ENCODE measurements at places on chromosomes 4 and X.

DNA sequence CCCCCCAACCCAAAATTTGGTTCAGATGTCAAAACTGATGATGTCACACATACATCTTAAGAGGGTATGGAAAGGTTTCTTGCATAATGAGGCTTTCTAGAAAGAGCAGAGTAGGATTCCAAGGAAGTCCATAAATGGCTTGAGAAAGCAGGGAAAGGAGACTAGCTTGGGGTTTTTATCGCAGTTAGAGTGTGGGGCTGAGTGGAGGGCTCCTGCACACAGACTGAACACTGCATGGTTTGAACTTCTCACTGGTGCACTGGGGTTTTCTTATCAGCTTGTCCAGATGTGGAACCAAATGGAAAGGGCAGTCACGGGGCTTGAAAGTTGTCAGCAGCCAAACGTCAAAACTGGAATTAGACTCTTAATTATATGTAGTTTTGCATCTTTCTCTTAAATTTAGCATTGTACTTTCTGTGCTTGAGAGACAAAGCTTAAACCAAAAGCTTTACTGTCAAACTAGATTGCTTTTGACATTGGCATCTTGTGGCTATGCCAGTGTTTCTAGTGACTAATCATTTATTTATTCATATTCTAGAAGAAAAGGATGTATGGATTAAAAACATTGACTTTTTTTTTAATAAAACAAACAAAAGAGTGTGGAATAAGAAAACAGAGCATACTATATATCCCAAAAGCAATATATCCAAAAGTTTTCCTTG, 78.3 kb upstream of the STIM2 start:
- no peak for DNase-seq

- no peak for DNase-seq
Observed at GRCh38 chr4:174138616-174139015, 144.9 kb downstream of the FBXO8 start.

GRCh38 chr4:184167576-184167975, 50.1 kb downstream of the ENPP6 start:
- no peak for DNase-seq

GRCh38 chrX:29640106-29640505, 575.3 kb upstream of the MAGEB2 start:
- DNase-seq, result no peak

GRCh38 chr4:104677116-104677515, 182.4 kb upstream of the CXXC4 start:
- DNase-seq, result peak; percentile 49

GRCh38 chr4:180682776-180683175, 1560.4 kb upstream of the TENM3 start:
- DNase-seq, result no peak

GRCh38 chrX:115539841-115540240, 21.1 kb upstream of the PLS3 start:
- DNase-seq, result no peak

DNA sequence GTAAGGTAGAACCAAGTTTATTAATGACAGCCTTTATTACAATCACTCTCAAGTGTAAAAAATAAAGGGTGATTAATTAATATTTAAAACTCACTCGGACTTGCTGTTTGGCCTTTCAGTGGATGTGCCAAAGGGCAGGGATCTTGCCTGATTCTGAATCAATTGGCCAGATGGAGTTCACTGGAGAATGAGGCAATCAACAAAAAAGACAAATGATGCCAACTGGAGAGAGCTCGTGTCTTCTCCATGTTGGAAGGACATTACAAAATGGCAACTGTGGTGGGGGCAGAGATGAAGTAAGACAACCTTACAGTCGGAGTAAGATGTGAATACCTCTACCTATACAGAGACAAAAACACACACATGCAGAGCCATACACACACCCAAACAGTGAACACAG, 188.0 kb downstream of the TSPAN5 start:
- no peak for DNase-seq

DNA sequence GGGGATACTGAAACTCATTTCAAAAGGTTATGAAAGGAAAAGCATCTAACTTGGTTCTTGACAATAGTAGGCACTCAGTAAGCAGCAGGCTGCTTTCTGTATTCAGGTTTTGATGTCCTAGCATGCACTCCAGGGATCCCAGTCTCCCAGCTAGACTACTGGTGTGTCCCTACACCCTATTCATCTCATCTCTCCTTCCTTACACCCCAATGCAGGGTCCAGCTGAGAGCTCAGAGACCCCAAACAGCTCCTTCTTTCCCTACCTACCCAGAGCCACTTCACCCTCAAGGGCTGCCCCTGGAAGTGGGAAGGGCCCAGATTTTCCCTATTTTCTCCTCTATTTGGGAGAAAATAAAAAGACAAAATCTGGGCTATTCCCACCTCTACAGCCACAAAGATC, 1.6 kb upstream of the EFNB1 start:
- DNase-seq, result no peak

- DNase-seq, result no peak
Observed at GRCh38 chr4:113339430-113339813, 290.0 kb downstream of the ANK2 start.

- DNase-seq, result no peak
Observed at GRCh38 chrX:15511563-15511962, 11.0 kb downstream of the BMX start.

- DNase-seq, result no peak
Observed at GRCh38 chrX:13703135-13703534, 14.2 kb downstream of the RAB9A start.

GRCh38 chr4:99359480-99360204, 7.1 kb upstream of the ADH1C start:
- DNase-seq, result no peak

DNA sequence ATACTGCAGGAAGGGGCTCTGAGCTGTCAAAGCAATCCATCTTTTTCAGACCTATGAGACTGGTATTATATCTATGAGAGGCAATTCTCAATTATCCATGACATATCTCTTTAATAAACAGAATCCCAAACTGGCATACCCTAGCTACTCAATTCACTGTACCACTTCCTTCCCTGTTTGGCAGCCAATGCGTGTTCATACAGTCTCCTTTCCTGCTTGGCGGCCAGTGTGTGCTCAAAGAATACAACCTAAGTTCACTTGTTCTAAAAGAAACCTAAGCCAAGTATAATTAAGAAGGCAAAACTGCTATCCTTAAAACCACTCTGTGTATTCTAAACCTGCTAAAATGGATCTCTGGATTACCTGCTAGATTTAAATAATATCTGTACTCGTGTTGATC, 38.3 kb downstream of the ARHGEF9 start:
- DNase-seq, result no peak

DNA sequence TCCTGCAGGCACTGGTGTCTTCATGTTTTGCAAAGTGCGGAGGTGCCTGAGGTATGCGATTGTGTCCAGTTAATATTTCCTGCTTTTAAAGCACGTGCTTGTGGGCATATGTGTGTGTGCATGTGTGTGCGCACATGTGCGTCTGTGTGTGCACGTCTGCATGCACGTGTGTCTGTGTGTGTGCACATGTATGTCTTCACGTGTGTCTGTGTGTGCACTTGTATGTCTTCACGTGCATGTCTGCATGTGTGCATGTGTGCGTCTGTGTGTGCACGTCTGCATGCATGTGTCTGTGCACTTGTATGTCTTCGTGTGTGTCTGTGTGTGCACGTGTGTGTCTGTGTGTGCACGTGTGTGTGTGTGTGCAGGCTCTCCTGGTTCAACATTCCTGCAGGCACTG, 49.5 kb downstream of the SHOX start:
- no peak for DNase-seq

GRCh38 chr4:153759407-153760316, at the start of gene RNF175:
Gene RNF175 (minus strand): TSS chr4:153760024. CDS start chr4:153759862, 162 bp downstream.
- DNase-seq, result no peak

GRCh38 chr4:146458594-146458993, 63.1 kb downstream of the SLC10A7 start:
- no peak for DNase-seq

DNA sequence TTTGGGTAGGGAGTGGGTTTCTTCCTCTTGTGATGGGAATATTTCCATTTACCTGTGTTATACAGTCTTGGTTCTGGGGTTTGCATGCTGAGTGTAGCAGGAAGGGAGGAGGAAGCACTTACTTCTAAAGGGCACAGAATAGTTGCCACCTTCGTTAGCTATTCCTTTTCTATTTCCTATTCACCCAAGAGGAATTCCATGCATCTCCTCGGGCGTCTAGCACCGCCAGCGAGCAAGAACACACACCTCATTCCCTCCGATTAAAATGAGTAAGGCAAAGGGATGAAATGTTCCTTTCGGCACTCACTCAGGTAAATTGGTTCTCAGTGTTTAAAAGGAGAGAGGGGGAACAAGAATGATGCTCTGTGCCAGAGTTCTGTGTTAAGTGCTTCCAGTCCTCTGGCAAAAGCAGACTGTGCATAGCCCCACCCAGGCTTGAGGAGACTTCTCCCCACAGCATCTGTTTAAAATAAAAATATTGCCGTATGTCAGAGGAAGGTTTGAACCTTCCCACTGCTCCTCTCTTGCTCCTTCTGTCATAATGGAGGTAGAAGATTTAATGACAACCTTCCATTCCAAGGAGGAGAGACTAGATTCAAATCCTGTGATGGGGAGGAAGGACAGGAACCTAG, 351.4 kb downstream of the PTTG2 start:
- DNase-seq, result no peak

GRCh38 chr4:153450544-153450917, 15.6 kb upstream of the TMEM131L start:
- DNase-seq, result no peak

DNA sequence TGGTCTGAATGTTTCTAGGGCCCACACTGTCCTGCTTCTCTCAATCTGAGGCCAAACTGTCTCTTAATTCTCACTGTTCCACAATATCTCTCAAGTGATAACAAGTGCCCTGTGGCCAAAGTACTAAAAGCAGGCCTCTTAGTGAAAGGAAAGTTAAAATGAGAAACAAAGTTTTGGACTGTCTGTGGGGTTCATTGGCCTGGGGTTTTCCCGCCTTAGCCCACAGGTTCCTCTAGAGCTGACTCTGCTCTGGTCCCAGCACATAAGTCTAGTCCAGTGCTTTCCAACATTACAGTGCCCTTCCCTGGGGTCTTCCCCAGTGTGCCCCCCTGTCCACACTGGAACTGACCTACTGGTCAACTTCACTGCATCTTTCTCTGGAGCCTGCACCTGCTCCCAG, 6.3 kb downstream of the MAGEB1 start:
- DNase-seq, result no peak

GRCh38 chr4:3531318-3531878, 824 bp downstream of the LRPAP1 start:
- no peak for DNase-seq

DNA sequence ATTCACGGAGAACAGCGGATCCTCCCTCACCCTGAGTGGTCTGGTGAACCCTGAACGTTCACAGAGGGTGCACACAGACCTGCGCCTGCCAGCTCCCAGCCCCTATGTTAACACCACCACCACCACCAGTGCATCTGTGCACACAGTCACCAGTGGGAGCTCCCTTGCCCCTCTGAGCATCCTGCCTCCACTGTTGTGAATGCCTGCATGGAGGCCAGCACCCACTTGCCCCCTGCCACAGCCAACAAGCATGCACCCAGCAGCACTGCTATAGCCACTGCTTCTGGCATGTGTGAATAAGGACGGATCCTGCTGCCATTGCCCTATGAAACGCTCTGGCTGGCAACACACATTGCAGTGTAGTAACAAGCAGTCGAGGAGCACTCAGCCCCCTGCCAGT, 29.1 kb upstream of the PWWP3B start:
- no peak for DNase-seq

- DNase-seq, result no peak
Observed at GRCh38 chr4:128220286-128221235, 67.1 kb downstream of the PGRMC2 start.

- no peak for DNase-seq
Observed at GRCh38 chr4:168917138-168917779, 92.8 kb downstream of the CBR4 start.

DNA sequence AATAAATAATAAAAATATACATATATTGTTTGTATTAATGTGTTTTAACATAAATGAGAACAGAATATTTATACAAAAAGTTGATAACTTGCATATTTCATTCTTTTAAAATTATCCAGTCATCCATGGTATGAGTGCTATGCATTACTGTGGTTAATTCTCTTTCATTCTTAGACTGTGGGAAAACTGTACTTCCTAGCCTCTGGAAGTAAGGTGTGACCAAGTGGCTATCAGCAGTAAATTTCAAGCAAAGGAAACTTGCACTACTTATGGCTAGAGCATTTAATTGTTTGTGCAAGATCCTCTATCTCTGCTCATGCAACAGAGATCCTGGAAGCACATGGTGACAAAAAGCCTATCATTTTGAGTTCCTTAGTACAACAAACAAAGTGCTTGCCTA, 1054.5 kb upstream of the PABPC4L start:
- DNase-seq, result no peak

- DNase-seq, result no peak
Observed at GRCh38 chr4:47187608-47188007, 156.2 kb downstream of the GABRB1 start.

DNA sequence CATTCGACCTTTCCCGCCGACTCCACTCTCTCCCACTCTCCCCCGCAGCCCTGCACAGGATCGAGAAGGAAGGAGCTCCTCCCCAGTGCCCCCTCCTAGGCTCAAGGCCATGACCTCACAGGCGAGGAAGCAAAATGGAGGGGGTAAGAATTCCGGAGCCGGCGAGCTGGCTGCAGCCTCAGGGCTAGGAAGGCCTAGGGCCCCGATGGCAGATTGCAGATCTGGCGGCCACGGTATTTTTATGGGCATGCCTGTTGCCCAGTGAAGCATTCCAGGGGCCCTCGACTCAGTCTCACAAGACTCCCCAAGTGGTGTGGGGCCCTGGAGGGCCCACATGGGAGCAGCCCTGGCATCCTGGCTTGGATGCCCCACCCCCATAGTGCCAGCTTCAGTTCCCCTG, 942 bp upstream of the L1CAM start:
- DNase-seq, result no peak

GRCh38 chr4:107930821-107931774, at the start of gene CYP2U1:
Gene CYP2U1 (plus strand): TSS chr4:107931549. CDS start chr4:107931644, 95 bp downstream.
- DNase-seq, result peak; percentile 84

DNA sequence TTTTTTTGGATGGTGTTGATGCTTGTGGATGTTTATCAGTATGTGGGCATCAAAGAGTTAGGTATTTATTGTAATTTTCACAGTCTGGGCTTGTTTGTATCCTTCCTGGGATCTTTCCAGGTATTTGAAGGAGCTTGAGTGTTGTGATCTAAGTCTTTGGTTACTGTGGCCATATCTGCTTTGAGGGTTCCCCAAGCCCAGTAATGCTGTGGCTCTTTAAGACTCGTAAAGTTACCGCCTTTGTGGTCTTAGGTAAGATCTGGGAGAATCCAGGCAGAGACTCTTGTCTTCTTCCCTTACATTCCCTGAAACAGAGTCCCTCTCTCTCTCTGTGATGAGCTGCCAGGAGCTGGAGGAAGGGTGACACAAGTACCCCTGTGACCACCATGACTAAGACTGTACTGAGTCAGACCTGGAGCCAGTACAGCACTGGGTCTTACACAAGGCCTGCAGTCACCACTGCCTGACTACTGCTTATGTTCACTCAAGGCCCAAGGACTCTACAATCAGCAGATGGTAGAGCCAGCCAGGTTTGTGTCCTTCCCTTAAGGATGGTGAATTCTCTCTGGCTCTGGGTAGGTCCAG, 62.2 kb downstream of the FMR1NB start:
- no peak for DNase-seq
